H54 (cell line): ENCODE measurements at places on chromosomes 11 and 22.

- no peak for DNase-seq
Measured at GRCh38 chr11:79090191-79090705, 350.6 kb downstream of the TENM4 start.

DNA sequence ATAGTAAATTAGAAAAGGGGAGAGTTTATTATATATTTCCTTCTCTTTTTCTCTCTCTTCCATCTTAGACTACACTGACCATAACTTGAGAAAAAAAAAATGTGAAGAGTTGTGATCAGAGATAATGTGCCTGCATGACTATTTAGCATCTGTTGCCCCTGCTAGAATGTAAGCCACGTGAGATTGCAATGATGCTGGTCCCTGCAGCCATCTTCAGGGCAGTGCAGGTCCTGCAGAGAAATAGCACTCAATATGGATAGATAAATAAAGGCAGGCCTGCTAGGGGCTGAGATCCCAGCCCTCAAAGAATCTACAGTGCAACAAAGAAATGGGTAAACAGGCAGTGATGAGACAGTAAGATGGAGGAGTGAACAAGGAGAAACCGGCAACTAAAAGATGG, 7.8 kb upstream of the DKK3 start:
- no peak for DNase-seq

DNA sequence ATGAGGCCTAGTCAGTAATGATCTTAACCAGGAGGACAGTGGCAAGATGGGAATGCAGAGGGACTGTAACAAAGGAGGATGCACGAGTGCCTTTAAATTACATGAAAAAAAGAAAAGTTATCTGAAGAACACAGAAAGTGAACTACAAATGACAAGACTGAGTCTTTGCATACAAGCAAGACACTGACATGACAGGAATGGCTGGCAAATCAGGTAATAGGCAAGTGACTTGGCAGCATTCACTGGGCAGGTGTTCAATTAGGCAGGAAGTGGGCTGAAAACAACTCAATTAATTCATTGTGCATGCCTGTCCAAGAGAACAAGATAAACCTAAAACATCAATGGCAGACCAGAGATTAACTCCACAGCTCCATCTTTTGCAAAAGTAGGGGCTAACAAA, 24.0 kb downstream of the SMCO4 start:
- no peak for DNase-seq

DNA sequence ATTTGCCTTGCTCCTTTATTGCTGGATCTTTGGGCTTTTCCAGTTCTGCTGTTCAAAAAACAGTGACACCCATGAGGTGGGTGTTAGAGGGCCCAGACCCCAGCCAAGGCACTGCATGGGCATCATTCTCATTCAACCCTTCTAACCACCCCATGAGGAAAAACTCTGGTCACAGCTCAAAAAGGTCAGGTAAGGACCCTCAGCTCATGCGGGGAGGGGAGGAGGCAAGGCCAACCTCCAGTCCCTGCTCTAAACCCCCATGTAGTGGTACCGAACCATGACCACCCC, 7.4 kb downstream of the GNB1L start:
- DNase-seq = no peak

- no peak for DNase-seq
Measured at GRCh38 chr11:114170226-114170625, 110.7 kb downstream of the ZBTB16 start.

DNA sequence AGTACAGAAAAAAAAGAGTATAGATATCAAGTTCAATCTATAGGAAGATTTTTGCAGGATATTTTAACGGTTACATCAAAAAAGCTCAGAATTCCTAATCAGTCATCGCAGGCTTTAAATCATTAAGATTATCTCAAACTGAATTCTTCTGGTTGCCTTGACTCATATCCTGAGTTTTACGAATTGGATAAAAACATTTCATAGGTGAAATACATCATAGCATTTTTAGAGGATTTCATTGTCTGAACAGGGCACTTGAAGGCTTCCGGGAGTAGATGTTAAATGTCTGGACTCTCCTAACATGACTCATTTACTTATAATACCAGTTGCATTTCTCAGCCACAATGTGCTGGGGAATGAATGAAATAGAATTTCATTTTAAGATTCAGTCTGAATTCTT, 2216.6 kb upstream of the RAG2 start:
- DNase-seq = peak; percentile 30

- no peak for DNase-seq
Measured at GRCh38 chr22:45783021-45783420, 111.4 kb downstream of the ATXN10 start.

GRCh38 chr11:10134975-10135481, 159.0 kb downstream of the SBF2 start:
- DNase-seq = no peak

GRCh38 chr22:47836957-47837356, 1074.5 kb downstream of the TBC1D22A start:
- peak; percentile 9 for DNase-seq

GRCh38 chr11:69812946-69813345, 6.3 kb downstream of the FGF3 start:
- DNase-seq = no peak

GRCh38 chr11:35179466-35180135, 40.6 kb downstream of the CD44 start:
- no peak for DNase-seq
